ENCODE measurements at places on chromosomes 6 and 20.

DNA sequence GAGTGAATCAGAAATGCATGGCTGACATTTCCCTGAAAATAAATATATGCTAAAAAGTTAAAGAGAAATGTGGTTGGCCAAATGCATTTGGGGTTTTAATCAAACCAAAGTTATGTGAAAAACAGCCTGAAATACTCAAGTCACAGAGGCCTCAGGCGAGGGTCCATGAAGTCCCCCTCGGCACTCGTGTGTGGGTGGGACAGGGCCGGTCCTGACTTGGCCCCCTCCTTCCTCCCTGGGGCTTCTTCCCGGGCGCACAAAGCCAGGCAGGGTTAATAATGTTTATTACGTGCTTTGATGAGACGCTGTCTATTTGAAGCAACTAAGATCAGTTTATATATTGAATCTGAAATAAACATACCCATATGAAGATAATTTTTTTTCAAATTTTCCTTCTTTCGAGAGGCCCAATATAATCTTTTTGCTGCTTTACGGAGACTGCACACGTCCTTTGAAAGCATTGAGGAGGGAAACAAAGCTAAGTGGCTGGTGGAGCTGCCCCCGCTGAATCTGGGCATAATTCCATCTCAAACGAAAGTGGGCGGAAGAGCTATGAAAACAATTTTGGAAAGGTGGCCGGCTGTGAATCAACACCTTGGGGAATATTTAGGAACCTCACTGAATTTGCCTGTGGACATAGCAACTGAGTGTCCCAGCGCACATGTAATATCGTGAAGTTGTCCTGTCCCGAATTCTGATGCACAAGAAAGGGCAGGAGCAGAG is 55.8 kb upstream of the SMOC2 start:
- DNase-seq = no peak

GRCh38 chr6:17831135-17831534 is 124.4 kb upstream of the NUP153 start:
- DNase-seq = no peak

DNA sequence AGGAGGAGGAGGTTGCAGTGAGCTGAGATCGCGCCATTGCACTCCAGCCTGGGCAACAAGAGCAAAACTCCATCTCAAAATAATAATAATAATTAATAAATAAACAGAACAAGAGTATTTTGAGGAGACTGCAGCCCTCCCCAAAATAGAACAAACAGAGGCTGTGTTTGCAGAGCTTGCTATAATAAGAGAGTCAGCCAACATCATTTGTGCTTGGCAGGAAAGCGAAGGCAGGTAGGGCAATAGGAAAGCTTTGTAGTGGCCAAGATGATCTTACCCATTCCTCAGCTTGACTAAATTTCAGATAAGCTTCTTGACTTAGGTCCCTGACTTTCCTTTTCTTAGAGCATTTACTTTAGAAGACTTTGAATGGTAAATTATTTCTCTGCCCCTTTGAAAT is 6.7 kb downstream of the C6orf141 start:
- no peak for DNase-seq

- DNase-seq = no peak
Observed at GRCh38 chr6:32416036-32416435, 9.1 kb upstream of the BTNL2 start.

DNA sequence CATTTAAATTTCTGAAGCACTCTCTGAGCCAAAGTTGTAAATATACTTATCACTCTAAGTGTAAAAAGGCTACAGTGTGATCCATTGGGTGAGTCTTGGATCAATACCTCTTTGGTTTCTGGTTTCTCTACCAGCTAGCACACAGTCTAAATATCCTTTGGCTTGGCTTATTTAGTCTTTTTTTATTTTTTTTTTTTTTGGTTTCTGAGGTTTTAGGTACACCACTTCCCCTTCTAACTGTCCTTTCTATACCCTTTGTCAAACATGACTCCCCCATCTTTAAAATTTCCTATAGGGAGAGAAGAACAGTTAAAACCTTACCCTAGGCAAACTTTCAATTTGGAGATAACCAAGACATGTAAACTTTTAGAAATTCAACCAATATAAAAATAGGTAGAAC is 379.0 kb downstream of the PHF3 start:
- no peak for DNase-seq

- DNase-seq = no peak
Observed at GRCh38 chr20:63061771-63062100, 55.0 kb upstream of the BHLHE23 start.

DNA sequence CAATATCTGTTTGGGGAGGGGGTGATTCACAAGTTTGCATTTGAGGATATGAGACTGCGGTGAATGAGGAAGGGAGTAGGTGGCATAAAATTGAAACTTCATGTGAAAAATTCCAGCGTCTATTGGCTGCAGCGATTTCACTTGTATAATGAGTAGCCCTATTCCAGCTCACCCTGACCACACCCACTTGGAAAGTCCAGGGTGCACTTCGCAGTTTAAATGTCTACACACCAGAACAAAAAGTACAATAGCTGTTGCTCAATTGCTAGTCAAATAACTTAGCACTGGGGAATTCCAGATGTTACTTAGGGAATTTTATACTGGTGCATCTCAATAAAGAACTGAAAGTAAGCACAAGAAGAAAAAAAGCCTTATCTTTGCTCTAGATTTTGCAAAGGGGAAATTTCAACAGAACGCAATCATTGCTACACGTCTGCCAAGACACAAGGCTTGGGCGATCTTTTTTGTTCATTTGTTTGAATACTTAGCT is 6.3 kb downstream of the TNFAIP3 start:
- DNase-seq = no peak

GRCh38 chr6:36419310-36419709 is 23.3 kb downstream of the PXT1 start:
- no peak for DNase-seq

- no peak for DNase-seq
Observed at GRCh38 chr20:50265245-50265946, 74.8 kb downstream of the CEBPB start.

DNA sequence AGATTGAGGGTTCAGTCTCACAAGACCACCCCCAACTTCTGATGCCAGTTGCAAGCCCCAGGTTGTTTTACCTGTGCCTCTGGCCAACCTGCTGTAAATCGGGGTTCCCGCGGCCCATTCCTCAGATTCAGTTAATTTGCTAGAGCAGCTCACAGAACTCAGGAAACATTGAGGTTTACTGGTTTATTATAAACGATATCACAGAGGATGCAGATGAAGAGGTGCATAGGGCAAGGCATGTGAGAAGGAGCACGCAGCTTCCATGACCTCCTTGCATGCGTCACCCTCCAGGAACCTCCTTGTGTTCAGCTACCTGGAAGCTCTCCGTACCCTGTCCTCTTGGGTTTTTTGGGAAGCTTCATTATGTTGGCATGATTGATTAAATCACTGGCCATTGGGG is 66.0 kb upstream of the CDKAL1 start:
- DNase-seq = no peak

- no peak for DNase-seq
Observed at GRCh38 chr6:119484598-119484997, 135.0 kb upstream of the MAN1A1 start.

DNA sequence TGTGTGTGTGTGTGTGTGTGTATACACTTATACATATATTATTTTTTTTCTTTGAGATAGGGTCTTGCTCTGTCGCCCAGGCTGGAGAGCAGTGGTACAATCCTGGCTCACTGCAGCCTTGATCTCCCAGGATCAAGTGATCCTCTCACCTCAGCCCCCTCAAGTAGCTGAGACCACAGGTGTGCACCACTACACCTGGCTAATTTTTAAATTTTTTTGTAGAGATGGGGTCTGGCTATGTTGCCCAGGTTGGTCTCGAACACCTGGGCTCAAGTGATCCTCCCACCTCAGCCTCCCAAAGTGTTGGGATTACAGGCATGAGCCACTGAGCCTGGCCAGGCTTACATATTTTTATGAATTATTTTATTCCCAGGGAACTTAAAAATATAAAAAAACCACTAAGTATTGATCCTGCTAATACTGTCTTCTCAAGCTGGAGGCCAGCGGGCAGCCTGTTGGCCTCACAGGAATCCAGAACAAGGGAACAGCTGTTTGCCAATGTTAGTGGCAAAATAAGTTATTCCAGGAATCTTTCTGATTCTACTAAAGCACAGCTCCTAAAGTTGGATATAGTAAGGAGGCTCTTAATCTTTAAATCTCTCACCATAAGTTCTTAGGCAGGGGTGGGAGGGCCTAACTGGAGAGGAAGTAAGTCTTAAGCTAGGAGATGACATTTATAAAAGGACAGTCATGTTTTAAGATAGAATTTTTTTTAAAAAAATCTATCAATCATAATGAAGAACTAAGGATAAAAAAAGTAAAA is 135.5 kb upstream of the NUP153 start:
- no peak for DNase-seq

DNA sequence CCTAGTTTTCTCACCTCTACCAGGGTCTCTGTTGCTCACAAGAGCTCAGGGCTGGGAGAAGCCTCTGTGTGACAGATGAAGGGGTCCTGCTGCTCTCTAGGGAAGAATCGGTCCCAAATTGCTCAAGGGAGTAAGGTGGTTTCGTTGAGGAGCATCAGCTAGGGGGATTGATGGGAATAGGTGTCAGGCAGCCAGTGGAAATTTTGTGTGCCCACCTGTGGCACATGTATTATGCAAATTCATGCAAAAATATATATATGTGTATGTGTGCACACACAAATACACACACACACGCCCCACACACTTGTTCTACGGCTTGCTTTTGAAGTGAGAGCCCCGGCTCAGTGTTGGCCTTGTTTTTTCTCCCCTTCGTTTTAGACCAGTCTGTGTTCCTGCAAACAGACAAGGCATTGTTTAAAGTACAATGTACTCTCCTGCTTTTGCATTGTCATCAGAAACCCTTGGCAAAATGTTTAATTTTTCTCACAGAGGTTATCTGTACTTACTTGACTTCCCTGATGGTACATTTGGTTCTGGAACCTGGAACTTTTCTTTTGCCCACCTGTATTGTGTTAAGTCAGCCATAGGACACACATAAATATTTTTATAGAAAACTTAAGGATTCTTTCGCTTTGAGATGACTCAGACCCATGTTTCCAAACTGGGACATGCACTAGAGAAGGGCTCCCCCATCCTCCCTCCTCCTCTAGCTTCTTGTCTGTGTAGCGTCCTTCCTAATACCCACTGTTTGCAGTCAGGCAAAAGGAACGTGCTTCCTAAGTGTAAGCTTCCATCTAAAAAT is 26.7 kb downstream of the FOXO3 start:
- no peak for DNase-seq

DNA sequence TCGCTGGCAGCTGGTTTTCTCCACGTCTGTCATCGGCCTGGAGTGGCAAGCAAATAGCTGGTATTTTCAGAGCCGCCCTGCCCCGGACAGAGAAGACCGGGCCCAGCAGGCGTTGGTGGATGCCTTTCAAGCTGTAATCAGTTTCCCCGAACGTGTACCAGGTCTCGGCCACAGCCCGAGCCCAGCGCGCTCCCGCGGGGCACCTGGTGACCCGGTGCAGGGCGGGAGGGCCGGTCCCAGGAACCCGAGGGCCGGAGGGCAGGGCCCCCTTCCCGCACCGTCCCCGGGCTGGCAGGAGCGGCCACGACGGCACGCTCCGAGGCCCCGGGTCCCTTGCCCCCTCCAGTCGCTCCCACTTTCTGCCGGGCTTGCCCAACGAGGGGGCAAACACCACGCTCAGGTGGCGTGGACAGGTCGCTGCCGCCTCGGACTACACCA is 348 bp upstream of the PYGB start:
- DNase-seq = no peak

DNA sequence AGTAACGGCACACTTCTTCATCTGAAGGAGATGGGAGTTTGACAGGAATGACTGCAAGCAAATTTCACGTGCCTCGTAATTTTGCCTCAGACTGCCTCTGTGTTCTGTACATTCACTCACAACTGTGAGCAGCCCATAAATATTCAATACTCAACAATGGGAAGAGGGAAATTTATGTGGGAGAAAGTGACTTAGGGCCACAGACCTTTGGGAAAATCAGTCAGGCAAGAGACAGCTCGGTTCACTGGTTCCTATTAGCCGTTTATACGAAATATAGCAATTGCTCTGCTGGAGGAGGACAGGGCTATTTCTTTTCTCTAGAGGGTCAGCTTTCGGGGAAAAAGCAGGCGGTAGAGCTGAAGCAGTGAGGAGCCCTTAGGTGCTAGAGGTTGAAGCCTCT is 28.0 kb downstream of the OPN5 start:
- no peak for DNase-seq

- no peak for DNase-seq
Observed at GRCh38 chr6:41040101-41040939, 1.3 kb upstream of the UNC5CL start.

GRCh38 chr20:673603-674001 is 2.0 kb downstream of the SCRT2 start:
- no peak for DNase-seq

- no peak for DNase-seq
Observed at GRCh38 chr20:37929683-37930014, 26.7 kb downstream of the VSTM2L start.

DNA sequence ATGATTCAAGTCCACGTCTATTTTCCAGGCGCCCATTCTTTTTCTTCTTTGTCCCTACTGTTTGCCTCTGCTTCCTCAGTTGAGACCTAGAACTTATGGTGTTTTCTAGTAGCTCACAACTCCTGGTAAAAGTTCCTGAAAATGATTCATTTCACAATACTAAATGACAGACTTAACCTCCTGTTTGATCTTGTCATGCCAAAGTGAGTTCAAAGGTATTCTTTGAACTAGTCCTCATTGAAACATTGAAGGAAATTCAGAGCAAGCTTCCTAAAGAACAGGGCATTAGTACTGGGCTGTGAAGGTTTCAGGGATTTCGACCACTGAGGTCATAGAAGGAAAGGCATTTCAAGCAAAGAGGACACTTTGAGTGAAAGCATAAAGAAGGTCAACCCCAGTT is 132.8 kb downstream of the IBTK start:
- DNase-seq = no peak

DNA sequence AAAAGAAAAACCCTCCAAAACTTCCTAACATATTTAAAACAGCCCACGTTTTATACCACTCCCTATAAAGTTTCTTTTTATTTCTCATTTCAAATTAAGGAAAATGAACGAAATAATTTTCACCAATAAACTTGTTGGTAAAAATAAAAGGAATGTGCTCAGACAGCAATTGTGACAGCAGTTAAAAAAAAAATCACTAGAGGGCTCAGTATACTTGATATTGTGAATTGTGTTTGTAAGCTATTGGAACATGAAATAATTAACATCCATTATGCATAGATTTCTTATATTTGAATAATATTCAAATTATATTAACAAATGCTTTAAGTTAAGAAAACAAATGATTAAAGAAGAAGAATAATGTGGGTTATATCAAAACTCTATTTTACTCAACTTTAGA is 105.5 kb downstream of the ASCC3 start:
- DNase-seq = no peak

DNA sequence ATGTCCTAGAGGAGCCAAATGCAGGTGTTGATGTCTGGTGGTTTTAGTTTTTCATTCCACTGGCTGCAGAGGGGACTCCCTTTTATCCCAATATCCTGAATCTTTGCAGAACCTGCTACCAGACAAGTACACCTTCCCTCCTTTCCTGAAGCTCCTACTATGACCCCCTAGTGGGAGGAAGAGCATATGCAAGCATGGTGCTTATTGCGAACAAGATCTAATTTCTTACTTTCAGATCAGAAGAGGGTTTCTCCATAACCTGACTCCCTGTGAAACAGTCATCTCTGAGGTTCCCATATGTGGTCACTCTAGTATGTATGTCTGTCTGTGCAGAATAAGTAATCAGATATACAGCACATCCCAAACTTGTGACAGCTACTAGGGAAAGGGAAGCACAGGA is 277.2 kb downstream of the ARHGAP18 start:
- no peak for DNase-seq
